ENCODE measurements at places on chromosomes 16 and 17. TPM values are rescaled to one million over a fixed set of nuclear protein-coding genes. Genes with fewer than 3 reads are reported as not detected.

Gene RFNG
- 55.2 TPM for polyA plus RNA-seq

DNA sequence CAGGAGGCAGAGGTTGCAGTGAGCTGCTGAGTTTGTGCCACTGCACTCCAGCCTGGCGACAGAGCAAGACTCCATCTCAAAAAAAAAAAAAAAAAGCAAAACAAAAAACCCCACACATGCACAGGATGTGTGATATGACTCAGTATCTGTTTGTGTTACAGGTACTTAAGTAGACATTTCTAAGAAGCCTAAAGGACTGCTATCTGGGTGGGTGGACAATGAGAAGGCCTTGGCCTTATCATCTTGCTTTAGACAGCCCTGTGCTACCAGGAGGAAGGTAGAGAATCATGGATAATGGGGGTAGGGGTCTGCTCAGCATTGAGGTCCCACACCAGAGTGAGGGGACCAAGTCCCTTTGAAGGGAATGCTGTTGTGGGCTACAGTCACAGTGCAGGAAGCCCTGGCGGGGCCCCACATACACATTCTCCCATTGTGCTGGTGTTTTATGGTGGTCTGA is 26.7 kb downstream of the PLD6 start:
- DNase-seq = no peak

GRCh38 chr17:60506312-60506711 is 19.7 kb downstream of the APPBP2 start:
- DNase-seq = no peak

DNA sequence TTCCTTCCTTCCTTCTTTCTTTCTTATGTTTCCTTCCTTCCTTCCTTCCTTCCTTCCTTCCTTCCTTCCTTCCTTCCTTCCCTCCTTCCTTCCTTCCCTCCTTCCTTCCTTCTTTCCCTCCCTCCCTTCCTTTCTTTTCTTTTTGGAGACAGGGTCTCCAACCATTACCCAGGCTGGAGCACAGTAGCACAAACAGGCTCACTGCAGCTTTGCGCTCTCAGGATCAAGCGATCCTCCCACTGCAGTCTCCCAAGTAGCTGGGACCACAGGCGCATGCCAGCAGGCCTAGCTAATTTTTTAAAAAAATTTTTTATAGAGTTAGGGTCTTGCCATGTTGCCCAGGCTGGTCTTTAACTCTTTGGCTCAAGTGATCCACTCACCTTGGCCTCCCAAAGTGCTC is 31.8 kb upstream of the ZKSCAN2 start:
- DNase-seq = no peak

- DNase-seq = peak; percentile 78
Measured at GRCh38 chr16:84633622-84634021, 14.7 kb upstream of the KLHL36 start.

DNA sequence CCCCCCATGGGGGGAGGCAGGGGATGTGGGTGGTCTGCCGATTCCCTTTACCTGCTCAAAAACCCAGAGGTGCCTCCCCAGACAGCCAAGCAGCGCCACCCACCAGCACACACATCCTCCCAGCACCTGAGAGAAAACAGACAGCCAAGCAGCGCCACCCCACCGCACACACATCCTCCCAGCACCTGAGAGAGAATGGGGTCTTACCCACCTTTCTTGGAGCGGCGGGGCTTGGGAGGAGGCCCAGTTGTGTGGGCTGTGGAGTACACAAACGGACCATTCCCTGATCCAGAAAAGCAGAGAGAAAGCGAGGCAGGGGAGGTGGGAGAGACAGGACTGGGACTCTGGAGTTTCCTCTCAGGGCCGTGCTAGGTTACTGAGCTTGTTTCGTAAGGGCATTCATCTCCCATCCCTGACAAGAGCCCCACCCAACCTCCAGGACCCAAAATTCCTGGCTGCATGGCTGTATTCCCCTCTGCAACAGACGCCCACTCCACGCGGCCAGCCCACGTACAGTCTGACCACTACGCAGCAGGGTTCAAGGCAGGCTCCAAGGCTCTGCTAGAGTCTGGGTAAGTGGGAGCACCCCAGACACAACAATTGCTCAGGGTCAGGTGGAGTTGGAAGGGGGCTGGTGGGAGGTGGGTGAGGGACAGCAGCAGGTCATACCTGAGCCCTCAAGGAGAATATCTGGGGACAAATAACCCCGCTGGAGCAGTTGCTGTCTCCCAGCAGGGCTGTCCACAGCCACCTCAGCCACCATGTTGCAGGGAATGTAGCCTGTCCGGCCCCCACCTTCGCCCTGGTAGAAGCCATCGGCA is 22.3 kb downstream of the TSPOAP1 start:
- DNase-seq = peak; percentile 24

- peak; percentile 62 for DNase-seq
Measured at GRCh38 chr17:76546556-76547182, 6.8 kb downstream of the PRCD start.

Gene ALDOC
- 54.8 TPM for polyA plus RNA-seq

- no peak for DNase-seq
Measured at GRCh38 chr17:12993631-12994030, 24.2 kb downstream of the ELAC2 start.

GRCh38 chr16:73615071-73615940 is 567.4 kb upstream of the ZFHX3 start:
- DNase-seq = peak; percentile 5

Gene DCAF7
- 11.6 TPM for polyA plus RNA-seq

DNA sequence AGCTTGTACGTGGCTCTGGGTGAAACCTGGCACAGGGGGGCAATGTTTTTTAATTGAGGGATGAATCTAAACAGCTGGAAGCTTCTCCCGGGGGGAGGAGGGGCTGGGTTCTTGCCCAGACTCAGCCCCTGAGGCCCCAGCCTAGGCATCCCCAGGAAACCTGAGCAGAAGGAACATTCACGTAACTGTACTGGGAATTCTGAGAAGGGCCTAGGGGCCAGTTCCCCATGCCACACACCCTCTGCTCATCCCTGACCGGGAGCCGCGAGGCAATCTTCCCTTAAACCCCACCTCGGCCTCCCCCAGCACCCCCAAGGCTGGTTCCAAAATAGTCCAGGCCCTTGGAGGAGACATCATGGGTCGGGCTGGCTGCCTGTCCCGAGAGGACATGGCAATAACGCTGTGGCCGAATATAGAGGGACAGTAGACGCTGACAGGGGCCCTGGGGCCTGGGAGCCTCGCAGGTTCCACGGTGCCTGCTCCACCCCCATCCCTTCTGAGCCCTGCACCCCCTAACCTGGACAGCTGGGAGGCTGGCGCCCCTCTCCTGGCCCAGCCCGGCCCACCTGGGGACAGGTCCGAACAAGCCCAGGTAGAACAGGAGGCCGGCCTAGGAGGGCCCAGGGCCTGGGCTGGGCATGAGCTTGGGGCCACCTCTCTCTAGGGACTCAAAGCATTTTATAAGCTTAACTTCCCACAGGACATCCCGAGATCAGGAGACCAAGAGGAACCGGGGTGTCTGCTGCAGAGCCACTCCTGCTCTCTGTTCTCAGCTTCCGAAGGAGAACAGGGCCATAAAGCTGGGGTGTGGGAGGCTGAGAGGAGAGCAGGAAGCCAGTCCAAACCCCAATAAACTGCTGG is 83.2 kb upstream of the TOB1 start:
- no peak for DNase-seq

GRCh38 chr17:73401911-73402310 is 90.1 kb upstream of the CDC42EP4 start:
- no peak for DNase-seq

Gene CDRT15
- polyA plus RNA-seq = not detected

- no peak for DNase-seq
Measured at GRCh38 chr16:49355933-49356665, 17.5 kb upstream of the C16orf78 start.

Gene ZNF23
- 5.3 TPM for polyA plus RNA-seq

Gene CMTM4
- polyA plus RNA-seq = 38.2 TPM

Gene FBXO39
- not detected for polyA plus RNA-seq

DNA sequence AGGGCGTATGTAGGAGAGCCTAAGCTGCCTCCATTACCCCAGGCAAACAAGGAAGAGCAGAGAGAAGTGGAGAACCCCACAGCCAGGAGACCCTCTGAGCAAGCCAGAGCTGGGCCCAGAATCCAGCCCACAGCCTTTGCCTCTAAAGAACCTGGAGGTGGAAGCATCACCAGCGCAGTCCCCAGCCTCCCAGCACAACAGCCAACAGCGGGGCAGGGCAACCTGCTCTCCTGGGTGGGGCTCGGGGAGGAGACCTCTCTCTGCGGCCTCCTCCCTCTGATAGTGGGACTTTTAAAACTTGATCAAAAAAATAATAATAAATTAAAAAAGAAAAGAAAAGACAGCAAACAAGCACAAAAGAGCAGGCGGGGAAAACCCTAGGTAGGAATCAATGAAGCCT is 45.9 kb downstream of the AXIN2 start:
- no peak for DNase-seq

DNA sequence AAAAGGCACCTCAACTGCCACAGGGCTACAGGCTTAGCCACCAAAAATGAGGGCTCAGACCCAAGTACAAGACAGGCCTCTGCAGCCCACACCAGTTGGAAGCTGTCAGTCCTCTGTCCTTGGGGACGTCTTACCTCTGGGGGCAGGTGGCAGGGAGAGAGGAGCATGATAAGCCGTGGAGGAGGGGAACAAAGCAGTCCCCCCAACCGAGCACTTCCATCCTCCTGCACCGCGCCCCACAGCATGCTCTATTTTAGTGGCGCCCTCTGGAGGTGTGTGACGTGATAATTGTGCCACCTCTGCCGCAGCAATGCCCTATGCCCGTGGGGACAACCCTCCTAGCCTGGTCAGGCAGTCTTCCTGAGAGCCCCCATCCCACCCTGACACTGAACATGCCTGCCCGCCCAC is 13.6 kb downstream of the G6PC3 start:
- DNase-seq = no peak

- peak; percentile 45 for DNase-seq
Measured at GRCh38 chr17:66713533-66714042, 121.3 kb upstream of the CACNG5 start.

DNA sequence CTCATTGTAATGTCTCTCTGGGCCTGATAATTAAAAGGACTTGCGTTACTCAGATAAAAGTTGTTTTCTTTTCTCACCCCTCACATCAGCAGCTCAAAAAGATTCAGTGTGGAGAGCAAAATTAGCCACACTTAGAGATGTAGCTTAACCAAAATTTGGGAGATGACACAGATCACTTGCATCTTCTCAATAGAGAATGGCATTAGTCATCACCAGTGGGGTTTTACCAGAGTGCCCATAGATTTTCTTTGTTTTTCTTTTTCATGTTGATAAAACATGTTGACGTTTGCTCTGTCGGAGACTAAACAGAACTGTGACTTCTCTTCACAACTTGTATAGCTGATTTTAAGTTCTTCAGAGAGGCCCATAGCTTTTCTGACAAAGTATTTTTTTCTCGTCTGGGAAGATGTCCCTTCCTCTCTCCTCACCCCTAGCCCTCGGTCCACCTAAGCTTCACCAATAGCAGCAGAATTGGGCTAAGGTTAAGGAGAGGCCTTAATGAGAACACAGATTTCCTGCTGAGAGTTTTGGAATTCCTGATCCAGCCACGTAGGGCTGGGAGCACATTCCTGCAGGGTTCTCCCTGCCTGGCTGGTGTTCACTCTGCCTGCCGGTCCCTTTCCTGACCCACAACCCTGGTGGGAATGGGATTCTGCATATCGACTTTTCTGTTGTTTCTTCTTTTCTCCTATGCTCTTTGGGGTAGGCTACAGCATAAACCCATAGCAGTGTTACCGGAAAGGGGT is 92.6 kb downstream of the CACNG3 start:
- no peak for DNase-seq

Gene MYH1
- 0.05 TPM for polyA plus RNA-seq

DNA sequence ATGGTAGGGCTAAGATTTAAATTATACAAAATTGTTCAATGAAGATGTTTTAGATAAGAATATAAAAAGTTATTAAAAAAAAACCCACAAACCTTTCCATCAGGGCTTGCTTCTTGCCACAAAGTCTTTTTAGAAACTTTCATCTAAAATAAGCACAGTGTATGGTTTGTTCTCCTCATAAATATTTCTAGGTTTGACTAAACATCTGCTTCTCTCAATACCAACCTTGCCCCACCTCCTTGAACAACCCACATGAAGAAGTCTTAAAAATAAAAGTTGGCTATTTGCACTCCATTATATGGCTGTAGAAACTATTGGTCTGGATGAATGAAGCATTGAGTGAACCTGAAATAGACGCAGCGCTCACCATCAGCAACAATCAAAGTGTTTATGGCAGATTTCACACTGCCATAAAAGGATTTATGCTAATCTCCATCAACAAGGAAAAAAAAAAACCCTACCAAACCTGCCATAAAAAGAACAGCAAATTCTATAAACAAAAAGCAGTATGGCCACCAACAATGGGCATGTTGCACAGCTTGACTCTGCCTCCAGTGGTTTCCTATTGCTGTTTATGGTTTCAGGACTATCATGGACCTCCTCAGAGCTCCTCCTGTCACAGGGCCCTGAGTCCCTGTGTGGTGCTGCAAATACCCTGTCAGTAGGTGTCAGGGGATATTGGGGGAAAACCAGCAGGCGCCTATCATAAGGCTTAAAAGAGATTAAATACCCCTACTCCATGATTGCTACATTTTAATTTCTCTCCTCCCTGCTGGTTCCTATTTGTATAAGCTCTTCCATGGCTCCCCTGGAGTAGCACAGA is 37.6 kb downstream of the SNX11 start:
- DNase-seq = no peak

DNA sequence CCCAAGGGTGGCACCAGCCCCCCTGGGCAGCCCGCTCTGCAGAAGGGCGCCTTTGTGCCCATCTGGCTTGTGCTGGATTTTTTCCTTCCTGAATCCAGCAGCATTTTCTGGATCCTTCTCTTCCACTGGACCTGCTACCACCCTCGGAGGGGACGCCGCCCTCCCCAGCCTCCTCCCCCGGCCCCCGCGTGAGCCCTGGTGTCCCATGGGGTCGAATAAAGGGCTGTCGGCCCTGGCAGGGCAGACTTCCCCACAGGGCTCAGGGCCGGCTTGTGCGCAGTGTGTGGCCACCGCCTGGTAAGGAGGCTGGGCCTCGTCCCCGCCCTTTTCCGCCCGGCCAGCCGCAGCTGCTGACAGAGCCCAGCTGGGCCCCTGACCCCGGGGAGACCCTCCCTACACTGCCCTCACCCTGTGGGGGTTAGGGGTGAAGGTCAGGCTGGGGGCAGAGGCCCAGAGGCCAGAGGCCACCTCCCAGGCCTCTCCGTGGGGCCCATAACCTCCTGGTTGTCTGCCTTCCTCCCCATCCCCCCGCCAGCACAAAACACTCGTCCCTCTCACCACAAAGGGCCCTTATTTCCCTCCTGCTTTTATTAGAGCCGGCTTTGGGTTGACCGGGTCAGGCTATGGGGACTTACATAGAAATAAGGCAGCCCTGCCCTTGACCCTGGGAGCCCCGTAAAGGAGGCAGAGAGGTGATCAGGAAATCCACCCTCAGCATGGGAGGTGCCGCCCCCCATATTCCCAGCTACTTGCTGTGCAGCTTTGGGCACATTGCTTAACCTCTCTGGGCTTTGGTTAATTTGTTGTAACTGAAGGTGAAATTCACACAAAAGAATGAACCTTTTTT is 179.3 kb upstream of the CIBAR2 start:
- DNase-seq = peak; percentile 84
